ENCODE measurements at places on chromosomes 3 and 15.

DNA sequence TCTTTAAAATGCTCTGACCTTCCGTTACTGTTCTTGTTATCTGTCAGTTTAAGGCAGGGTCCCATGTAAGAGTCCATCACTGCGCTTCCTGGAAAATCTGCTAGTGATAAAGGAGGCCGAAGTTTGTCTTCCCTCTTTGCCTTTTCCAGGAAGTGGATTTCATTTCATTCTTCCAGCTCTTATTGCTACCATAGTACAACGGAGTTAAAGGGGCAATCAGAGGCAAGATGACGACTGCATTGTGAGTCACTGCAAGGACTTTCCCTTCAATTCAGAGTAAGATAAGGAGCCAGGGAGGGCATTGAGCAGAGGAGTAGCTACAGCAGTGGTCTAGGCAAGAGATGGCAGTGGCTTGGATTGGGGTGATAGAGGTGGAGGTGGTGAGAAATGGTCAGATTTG is 17.2 kb upstream of the DET1 start:
- no peak for DNase-seq

DNA sequence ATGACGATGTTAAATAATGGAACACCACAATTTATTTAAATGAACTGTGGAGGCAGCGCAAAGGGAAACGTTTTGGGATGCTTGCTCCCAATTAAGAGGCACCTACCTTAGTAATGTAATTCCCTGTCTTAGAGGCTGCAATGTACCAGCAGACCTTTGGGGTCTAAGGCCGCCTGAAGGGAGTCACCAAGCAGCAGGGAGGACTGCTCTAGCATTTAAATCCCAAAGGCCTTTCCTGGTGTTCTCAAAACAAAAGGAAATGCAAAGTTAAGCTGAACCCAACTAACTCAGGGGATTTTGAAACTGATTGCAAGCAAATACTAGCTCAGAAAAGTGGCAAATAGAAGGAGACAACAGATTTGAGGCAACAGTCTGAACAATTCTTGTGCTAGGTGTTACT is 510.8 kb downstream of the GABRG3 start:
- DNase-seq, result no peak

GRCh38 chr3:140748903-140749302 is 71.0 kb downstream of the TRIM42 start:
- no peak for DNase-seq

- no peak for DNase-seq
Observed at GRCh38 chr3:195692781-195693427, 27.9 kb upstream of the MUC20 start.

GRCh38 chr15:66007663-66008262 is 138.5 kb downstream of the RAB11A start:
- DNase-seq, result no peak

- DNase-seq, result no peak
Observed at GRCh38 chr3:99532246-99532645, 106.1 kb upstream of the COL8A1 start.

GRCh38 chr3:193330555-193331204 is 47.9 kb downstream of the ATP13A5 start:
- DNase-seq, result no peak

GRCh38 chr3:2934541-2934940 is 175.6 kb downstream of the IL5RA start:
- no peak for DNase-seq

GRCh38 chr3:184549796-184550577 is 11.6 kb upstream of the EPHB3 start:
- DNase-seq, result no peak

DNA sequence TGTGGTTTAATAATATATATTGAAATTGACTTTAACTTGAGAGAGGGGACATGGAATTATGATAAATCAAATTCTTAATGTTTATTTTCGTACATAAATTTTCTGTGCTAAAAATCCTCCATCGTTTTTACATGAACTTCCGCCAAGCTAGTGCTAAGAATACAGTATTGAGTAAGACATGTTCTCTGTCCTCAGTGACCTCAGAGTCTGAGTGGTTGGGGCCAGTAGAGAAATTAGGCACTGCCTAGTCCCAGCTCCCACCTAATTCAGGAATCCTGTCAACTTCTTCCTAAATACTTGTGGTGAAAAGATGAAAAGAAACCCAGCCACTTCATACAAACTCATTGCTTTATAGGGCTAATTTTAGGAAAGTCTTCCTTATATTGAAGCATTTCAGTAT is 110.3 kb downstream of the PPP2R3A start:
- DNase-seq, result no peak

Data from stimulated activated CD4-positive, alpha-beta T cell treated with anti-CD3 and anti-CD28 coated beads, Interleukin-1b, Interleukin-23, amount 100 ng/mL, for 1 hour (primary cell).